Activated CD4-positive, CD25-positive, alpha-beta regulatory T cell (primary cell): ENCODE measurements at places on chromosomes 6 and 20.

GRCh38 chr6:148112851-148113319, 229.8 kb upstream of the SASH1 start:
- no peak for DNase-seq

GRCh38 chr6:29553268-29554057, 6.1 kb downstream of the UBD start:
- no peak for DNase-seq

DNA sequence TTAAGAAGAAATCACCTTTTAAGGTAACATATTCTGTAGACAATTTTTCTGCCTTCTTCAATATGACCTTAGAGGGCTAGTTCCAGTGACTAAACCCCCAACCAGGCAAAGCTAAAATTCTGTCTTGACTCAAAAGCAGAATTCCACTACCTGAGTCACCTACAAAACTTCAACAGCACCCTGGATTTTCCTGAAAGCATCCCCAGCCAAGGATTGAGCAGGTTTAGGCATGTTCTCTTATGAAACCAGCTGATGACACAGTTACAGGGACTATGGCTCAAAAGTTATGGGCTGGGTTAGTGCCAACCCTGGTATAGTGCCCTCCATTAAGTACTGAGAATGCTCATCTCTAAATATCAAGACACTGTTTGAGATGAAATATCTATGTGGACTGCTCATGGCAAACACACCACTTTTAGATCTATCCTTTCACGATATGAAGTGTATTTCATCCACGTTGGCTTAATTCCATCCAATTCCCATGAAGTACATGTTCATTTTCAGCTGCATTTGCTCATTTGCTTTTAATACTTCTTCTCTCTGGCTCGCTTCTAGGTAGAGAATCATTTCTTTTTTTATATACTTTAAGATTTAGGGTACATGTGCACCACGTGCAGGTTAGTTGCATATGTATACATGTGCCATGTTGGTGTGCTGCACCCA, 53.6 kb upstream of the TNFAIP3 start:
- DNase-seq = no peak

DNA sequence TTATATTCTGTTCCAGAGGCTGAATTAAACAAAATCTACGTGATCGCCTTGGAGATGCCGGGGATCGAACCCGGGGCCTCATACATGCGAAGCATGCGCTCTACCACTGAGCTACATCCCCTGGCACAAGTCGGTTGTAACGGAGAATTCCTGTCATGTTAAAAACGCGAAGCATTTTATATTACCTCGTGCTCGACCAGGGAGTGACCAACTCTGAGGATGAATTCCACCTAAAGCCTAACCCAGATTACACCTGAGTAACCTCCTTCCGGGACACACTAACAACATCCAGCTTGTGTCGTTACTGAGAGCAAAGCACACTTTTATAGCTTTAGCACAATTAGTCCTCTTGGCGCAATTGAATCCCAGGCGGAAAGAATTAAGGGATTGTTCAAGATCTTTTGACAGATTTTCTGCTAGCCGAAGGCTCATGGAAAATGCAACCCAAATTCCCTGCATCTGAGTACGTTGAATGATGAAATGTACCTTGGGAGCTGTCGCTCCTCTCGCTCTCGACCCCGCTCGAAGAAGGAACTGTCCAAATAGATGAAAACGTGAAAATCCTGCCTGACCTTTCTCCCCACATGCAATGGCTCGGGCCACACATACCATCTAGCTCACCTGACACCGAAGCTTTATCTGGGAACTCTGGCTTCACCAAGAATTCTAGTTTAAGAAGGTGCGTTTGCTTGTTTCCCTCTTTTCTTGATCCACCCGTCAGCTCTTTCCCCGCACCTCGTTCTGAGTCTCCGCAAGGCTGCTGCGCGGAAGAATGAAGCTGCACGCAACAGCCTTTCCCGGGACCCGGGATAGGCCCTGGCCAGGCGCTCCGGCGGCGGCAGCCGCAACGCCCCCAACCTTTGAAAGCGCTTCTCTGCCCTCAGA, 148.3 kb downstream of the GPX5 start:
- no peak for DNase-seq

DNA sequence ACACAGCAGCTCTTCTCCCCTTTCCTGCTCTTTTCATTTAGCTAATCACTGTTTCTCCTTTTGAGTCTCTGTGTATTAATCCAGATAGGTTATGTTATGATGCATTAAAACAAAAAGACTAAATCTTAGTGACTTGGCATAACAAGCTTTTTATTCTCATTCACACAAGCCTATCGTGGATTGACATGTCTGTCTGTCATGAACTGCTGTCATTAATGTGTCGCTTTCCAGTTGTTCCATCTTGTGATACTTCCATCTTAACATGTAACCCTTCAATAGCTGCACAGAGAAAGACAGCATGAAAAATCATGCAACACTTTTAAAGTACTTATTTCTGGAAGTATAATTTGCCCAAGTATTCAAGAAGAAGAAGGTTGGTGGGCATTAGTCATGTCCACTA, 128.7 kb downstream of the GRIK2 start:
- DNase-seq = no peak

GRCh38 chr6:169654598-169655391, 47.0 kb downstream of the WDR27 start:
- DNase-seq = no peak

GRCh38 chr20:20442466-20442865, 74.6 kb downstream of the INSM1 start:
- no peak for DNase-seq

DNA sequence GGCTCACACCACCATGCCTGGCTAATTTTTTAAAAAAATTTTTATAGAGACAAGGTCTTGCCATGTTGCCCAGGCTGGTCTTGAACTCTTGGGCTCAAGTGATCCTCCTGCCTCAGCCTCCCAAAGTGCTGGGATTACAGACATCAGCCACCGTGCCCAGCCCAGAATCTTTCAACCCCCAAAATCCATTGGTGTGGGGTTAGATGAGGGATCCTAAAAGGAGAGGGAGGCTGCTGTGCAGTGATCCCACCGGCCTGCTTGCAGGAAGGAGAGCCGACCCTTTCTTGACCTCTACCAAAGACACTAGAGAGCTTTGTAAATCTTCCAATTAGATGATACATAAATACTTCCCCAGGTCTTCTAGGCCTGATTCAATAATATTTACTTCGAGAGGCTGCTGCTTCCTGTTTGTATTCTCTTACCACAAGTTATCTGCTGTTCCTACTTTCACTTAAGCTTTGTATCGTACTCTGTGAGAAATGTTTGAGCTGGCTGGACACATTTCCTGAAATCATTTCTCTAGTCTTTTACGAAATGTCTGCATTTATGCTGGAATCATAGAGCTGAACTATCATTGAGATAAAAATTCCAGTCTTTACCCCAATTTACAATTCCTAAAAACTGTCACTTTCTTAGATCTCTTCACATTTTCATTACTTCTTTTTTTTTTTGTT, 49.3 kb upstream of the IER3 start:
- no peak for DNase-seq

- no peak for DNase-seq
Measured at GRCh38 chr6:170106906-170107525, 183.9 kb downstream of the DLL1 start.

- DNase-seq = no peak
Measured at GRCh38 chr6:109308018-109308492, 74.2 kb downstream of the CD164 start.

DNA sequence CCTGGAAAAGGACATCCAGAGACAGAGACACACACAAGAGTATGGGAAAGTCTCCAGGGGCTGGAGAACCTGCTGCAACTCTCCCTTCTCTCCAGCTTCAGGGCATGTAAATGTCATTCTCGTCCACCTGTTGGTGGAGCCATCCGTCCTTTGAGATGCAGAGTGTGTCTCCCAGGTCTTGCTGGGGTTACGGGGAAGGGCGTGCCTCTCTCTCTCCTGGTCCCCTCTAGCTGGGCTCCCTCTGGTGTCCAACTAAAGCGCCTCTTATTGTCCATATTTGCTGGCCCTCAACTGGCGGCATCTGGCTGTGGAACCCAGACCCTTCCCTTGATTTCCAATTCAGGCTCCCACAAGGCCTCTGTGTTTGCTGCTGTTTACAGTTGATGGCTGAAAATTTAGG, 244.1 kb downstream of the BMP7 start:
- no peak for DNase-seq

DNA sequence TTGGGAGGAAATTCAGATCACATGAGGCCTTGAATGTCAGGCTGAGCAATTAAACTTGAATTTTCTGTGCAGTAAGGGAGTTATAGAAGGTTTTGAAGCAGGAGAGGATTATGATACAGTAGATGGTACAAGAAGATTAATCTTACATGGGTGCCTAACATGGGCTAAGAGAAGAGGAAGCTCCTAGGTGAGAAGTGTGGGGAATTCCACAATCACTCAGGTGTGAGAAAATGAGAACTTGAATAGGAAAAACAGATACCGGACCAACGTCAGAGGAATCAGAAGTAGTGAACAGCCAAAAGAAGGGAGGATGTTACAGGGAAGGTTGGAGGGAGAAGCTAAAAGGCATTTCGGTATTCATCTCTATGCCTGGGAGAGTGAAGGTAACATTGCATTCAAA, 250.7 kb upstream of the SLC35B3 start:
- DNase-seq = no peak

DNA sequence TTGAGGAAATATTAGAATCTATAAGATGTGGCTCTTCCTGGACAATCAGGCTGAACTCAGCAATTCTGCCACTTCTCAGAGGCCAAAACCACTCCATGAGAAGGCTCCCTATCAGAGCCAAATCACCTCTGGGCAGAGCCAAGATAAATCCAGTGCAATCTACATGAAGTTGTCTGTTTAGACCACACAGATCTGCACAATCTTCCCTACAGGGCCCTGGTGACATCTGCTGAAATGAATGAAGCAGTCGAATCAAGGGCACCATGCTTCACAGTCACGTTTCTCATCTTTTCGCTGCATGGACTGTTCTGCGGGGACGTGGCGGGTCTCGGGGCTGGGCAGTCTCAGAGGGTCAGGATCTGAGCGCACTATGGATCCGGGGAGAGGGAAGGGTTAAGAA, 60.1 kb upstream of the CD93 start:
- DNase-seq = no peak

DNA sequence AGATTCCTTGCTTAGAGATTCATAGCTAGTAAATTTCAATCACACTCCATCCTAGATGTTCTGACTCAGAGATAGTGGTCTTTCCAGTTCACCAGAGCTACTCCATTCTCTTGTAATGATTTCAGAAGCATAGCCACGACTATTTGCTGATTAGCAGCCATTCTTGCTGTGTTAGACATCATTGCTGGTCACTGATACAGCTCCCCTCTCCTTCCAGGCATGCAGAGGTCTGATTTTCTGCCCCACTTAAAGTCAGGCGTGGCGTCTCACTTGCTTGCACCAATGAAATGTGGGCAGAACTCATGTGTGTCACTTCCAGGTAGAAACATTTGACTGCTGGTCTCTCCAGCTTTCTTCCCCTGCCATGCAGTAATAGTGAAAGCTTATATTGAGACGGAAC, 168.9 kb upstream of the JARID2 start:
- no peak for DNase-seq

- no peak for DNase-seq
Measured at GRCh38 chr6:126890055-126890454, 228.4 kb upstream of the RSPO3 start.

DNA sequence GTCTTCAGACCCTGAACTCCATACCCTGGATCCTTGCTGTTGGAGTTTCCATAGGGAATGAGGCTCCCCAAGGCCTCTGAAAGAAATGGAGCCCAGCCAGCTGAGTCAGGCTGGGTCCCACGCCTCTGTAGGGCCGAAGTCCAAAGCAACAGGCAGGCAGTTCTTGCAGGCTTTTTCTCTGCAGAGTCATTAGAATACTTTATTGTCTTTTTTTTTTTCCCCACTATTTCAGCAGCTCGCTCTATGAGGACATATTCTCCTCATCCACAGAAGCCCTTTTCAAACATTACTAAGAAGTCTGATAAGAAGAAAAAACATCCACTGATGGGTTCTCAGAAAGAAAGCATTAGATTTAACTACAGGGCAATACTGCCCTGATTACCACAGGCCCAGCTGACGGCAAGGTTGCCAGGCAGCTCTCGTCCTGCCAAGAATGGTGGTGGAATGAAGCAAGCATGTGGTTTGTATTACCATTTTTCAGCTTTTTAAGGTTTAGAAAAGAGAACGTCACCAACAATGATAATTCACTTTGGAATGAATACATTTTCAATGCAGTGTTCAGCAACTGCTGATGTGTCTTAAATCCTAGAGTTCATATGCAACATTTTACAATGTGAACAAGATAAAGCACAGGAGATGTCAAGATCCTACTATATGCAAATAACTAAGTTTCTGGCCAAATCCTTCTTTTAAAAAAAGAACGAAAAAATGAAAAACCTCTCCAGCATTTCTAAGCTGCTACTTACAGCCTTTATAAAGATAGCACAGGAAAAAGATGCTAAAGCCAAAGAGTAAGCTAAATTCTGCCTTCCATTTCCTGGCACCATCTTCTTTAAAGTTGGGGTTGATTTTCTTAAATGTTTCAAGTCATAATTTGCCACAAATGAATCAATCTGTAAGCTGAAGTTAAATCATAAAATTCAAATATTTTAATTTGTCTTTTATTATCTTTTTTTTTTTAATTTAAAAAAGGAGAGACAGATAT, 223.6 kb upstream of the CITED2 start:
- DNase-seq = no peak

DNA sequence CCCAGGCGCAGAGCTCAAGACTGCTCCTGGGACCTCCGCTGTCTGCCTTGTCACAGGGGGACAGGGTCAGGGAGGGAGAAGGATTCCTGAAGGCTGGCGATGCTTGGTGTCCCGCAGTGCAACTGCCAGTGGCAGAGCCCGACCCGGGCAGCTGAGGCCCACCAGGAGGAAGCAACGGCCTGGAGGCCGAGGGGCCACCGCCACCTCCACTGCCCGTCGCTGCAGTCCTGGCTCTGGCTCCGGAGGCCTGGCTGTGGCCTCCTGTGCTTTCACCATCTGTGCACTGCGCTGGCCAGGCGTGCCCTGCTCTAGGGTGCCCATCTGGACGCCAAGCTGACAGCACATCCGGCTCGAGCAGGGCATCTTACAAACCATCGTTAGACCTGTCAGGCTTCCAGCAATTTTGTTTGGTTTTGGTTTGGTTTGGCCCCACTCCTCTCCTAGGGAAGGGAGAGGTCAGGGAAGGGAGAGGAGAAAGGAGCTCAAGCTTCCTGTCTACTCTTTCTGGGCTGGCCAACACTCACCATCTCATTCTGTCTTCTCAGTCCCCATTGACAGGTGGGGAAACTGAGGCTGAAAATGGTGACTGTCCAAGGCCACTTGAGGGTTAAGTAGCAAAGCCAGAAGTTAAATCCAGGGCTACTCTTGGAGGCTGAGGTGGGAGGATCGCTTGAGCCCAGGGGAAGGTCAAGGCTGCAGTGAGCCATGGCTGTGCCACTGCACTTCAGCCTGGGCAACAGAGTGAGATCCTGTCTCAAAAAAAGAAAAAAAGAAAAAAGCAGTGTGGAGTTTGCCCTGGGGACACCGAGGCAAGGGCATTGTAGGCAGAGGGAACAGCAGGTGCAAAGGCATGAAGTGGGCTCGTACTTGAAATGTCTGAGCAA, 37.7 kb upstream of the NOL4L start:
- DNase-seq = no peak

DNA sequence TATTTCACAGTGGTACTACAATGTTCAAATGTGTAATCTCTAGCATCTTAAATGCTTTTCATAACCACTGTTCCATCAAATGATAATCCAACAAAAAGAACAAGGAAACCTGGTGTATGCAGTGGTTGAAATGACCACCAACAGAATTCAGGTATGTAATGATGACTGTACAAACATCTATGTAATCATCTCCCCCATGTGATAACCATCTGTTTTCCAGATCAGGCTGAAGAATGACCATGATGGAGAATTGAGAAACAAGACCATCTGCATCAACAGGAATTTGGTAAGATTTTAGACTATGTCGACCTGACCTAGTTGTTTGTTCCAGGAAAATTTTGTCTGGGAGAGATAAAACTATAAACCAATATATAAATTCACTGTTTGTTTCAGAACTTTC, 81.3 kb upstream of the ASCC3 start:
- DNase-seq = no peak
